Right renal pelvis (tissue), 4 donors: ENCODE measurements at places on chromosomes 1 and 21. TPM values are rescaled to one million over a fixed set of nuclear protein-coding genes. Genes with fewer than 3 reads are reported as not detected.

DNA sequence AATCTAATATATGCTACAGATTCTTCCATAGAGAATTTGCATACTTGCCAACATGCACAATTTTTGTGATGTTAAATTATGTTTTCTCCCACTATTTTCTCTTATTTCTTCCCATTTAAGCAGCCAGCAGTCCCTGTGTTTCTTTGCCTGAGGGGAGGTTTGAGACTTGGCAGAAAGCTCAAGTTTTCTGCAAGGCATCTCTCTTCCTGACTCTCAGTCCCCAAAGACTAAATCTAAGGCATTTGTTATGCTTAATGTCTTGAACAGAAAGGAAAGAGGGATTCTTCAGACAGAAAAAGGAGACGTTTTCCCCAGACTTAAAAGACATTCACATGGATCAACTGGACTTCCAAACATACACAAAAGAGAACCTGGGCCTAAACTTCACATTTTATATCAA lies 354.4 kb downstream of the RYR2 start:
- DNase-seq, result no peak

GRCh38 chr1:119327450-119328155 lies 41.0 kb upstream of the HAO2 start:
- DNase-seq, result peak; percentile 58

GRCh38 chr1:219120624-219121544 lies 52.8 kb upstream of the LYPLAL1 start:
- DNase-seq, result peak; percentile 48

DNA sequence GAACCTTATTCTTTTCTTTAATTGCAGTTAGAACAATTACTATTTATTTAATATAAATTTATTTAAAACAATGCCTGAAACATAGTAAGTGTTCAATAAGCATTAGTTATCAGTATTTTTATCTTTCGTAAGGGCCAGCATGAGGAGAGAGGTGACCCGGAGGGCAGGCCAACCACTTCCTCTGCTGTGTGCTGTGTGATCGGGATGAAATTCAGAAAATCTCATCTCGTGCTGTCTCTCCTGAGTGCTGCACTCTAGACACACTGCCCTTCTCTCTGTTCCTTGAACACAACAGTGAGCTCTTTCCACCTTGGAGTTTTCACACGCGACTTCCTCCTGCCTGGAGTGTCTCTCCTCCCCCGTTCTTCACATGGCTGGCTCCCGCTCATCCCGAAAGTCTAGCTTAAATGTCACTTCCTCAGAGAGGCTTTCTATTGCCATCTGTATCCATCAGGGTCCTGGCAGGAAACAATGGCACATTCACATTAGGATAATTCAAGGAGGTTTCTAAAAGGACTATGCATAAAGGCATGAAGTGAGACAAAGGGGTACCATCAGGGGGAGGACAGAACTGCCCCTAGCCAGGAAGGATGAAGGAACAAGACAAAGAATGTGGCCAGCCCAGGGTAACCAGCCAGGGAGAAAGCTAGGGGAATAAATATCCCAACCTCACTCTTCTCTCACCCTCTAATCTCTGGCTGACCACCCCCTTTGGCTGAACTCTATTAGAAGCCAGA lies 142.6 kb upstream of the GJB5 start:
- no peak for DNase-seq

- DNase-seq, result no peak
Observed at GRCh38 chr1:111618961-111619634, 491 bp upstream of the RAP1A start.

DNA sequence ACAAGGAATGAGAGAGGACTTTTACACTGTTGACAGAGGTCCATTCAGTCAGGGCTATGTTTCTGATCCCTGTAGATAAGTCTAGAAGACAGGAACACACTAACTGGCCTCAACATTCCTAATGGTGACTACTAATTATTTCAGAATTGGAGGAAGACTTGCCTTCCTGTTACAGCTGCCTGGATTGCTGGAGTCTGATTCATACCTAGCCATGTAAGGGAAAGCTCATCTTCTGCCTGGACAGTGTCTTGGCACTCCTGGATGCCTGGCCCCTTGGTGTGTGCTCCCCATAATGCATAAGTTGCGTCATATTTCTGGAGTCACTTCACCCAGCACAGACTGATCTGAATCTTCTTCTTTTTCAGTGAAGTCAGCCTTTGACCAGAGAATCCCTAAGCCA lies 326.0 kb upstream of the RUNX1 start:
- no peak for DNase-seq

DNA sequence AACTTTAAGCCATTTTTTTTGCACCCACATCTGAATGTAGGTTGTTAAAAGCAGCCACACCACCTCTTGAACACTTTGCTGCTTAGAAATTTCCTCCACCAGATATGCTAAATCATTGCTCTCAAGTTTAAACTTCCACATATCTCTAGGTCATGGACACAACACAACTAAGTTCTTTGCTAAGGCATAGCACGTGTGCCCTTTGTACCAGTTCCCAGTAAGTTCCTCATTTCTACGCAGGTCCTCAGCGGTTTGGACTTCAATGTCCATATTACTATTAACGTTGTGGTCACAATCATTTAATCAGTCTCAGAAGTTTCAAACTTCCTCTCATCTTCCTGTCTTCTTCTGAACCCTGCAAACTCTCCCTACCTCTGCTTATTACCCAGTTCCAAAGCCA lies 661.6 kb upstream of the PKN2 start:
- no peak for DNase-seq

DNA sequence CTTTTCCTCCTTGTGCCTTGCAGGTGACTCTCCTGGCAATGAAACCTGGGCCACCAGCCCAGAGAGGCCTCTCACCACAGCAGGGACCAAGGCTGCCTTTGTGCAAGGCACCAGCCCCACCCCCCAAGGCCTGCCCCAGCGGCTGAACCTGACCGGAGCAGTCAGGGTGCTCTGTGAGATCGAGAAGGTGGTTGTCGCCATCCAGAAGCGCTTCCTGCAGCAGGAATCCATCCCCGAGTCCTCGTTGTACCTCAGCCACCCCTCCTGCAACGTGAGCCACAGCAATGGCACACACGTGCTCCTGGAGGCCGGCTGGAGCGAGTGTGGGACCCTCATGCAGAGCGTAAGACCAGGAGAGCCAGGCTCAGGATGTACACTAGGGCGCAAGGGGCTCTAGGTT lies 51.7 kb downstream of the UMODL1 start:
- DNase-seq, result no peak

GRCh38 chr1:214295934-214296333 lies 15.0 kb downstream of the SMYD2 start:
- DNase-seq, result no peak

- DNase-seq, result no peak
Observed at GRCh38 chr1:175397103-175397502, 204.5 kb upstream of the KIAA0040 start.

DNA sequence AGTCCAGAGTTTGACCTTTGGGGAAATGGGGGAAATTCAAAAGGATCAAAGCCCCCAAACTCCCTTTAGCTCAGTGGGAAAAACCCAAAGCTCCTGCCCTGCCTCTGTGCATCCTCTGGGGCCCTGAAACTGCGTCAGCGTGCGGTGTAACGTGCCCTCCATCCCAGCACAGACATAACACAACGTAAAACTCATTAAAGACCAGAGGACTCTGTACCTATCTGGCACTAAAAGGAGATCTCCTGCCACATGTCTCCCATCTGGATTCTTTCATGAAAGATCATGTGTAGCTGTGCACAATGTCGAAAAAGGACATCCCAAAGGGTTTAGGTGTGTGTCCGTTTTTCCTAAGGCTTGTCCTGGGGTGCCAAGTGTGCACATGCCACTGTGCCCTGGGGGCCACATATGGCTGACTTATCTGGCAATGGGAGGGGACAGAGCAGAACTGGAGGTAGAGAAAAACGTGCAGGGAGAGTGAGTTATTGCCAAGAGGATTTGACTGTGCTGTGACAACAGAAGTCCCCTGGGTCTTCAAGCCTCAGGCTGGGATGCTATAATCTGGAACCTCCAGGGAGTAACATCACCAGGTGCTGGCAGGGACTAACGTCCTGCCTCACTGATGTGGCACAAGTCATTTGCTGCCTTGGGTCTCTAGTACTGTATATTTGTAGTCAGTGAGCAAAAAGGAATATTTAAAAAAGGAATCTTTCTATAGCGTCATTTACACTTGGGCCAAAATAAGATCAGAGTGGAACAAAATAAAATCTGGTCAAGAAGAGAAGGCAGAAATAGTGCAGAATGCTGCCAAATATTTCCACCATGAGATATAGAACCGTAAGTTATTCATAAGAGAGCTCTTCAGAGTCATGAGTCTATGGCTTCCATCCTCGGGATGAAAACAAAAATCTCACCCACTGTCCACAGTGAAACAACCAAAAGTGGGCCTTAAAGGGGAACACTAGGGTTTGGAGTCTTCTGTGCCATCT lies 52.3 kb downstream of the ITPKB start:
- no peak for DNase-seq

DNA sequence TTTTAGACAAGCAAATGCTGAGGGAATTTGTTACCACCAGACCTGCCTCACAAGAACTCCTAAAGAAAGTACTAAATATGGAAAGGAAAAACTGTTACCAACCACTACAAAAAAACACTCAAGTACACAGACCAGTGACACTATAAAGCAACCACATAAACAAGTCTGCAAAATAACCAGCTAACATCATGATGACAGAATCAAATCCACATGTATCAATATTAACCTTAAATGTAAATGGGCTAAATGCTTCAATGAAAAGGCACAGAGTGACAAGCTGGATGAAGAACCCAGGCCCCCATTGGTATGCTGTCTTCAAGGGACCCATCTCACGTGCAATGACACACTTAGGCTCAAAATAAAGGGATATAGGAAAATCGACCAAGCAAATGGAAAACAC lies 529.9 kb upstream of the CAMK1G start:
- no peak for DNase-seq

- DNase-seq, result no peak
Observed at GRCh38 chr1:51558375-51558924, 39.4 kb upstream of the EPS15 start.

RPS6KC1 gene
- 25.6 TPM for polyA plus RNA-seq

TEDDM1 gene
- 0.12 TPM for polyA plus RNA-seq

KCNJ15 gene
- 201 TPM for polyA plus RNA-seq

HTR1D gene
- polyA plus RNA-seq, result 0.44 TPM

RAVER2 gene
- 28.2 TPM for polyA plus RNA-seq

TMPRSS3 gene
- 2.6 TPM for polyA plus RNA-seq

ANKRD65 gene
- 15.6 TPM for polyA plus RNA-seq

CLSTN1 gene
- polyA plus RNA-seq, result 141 TPM
